ENCODE measurements at places on chromosomes 7 and 10. TPM values are rescaled to one million over a fixed set of nuclear protein-coding genes. Genes with fewer than 3 reads are reported as not detected.

DNA sequence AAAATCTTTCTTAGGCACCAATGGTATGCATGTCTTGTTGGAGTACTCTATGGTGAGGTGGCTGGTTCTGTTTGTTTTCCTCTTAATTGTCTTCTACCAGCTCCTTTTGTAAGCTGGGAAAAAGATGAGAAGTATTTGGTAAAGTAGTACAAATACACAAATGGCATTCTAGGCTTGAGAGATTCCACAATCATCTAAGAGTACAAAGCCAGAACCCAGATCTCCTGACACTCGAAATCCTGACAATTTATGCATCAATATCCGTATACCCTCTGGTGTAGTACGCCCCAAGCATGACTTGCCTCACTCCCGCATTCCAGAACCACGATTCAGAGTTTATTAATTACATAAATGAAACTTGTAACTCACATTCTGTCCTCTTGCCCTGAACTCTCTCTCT lies 43.5 kb downstream of the CDCA7L start:
- DNase-seq, result no peak

DNA sequence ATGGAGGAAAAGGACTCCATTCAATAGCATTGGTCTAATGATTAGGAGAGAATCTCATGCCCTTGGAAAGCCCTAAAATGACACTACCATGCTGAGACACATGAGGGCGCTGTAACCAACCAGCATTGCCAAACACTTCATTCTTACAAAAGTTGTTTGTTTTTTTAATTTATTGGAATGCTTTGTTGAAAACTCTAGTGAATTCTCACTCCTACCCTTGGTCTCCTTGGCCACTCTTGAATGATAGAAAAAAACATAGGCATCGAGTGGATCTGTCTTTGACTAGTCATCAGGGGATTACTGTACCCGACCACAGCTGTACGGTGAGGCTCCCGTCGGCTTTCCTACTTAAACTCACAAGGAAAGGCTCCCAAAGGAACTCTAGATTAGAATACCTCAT lies 29.3 kb upstream of the ADD3 start:
- peak; percentile 41 for DNase-seq

- DNase-seq, result peak; percentile 89
Observed at GRCh38 chr10:87092861-87093631, 1.6 kb downstream of the GLUD1 start.

GIMAP4 gene
- total RNA-seq, result not detected

- no peak for DNase-seq
Observed at GRCh38 chr7:3168869-3169268, 125.2 kb upstream of the CARD11 start.

Measured in neural progenitor cell (in vitro differentiated cells).